T-cell (primary cell): ENCODE measurements at places on chromosomes 2 and 18.

- DNase-seq = no peak
These were observed 60.2 kb downstream of the TRPM8 start for GRCh38 chr2:233977296-233977837.

- no peak for DNase-seq
These were observed 19.4 kb upstream of the NMUR1 start for GRCh38 chr2:231549446-231550239.

- no peak for DNase-seq
These were observed 8.1 kb upstream of the CYP26B1 start for GRCh38 chr2:72155737-72156136.

DNA sequence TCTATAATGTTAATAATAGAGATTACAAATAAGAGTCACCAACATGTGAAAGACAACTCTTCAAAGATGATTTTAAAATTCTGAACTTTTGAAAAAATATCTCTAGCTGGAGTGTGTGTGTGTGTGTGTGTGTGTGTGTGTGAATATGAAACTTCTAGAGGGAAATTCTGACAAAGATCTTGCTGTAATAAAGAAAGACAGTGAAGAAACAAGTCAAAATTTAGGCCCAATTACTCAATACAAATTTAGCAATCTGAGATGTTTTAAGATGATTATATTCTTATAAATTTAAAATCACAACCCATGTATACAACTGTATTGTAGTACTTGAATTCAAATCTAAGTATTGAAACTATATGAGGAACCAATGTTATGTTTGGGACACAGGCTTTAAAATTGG lies 57.2 kb upstream of the UGP2 start:
- DNase-seq = no peak

DNA sequence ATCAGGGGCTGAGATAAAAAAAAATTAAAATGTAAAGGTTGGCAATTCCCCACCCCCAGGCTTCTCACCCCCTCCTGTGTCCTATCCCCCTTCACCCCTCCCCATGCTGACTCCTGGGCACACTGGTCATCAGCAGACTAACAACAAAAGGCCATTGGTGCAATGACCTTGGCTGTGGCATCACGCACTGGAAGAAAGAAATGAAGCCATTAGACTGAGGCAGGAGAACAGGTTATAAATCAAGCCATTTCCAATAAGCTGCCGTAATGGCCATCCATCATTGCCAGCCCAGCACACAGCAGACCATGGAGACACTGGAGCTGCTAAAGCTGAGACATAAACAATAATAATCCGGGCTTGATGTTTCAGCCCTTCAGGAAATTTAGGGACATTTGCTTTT lies 342.4 kb upstream of the ETAA1 start:
- no peak for DNase-seq

GRCh38 chr2:79099140-79099686 lies 11.4 kb upstream of the REG1B start:
- no peak for DNase-seq

DNA sequence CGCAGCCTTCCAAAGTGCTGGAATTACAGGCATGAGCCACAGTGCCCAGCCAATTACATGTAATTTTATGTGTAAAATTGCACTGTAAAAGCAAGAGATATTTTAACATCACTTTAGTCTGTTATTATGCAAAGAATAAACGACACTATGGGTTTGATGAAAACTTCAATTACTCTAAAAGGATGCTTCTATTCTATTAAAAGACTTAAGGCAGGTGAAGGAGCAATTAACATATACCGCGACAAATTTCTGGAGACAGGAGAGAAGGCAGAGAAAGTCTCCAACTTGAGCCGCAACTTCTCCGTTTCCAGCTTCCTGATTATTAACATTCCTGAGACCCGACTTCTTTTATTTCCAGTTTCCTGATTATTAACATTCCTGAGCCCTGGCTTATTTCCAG lies 53.7 kb downstream of the FAM210A start:
- DNase-seq = no peak

GRCh38 chr2:7392076-7392787 lies 475.0 kb downstream of the RNF144A start:
- no peak for DNase-seq

- no peak for DNase-seq
These were observed 582.2 kb upstream of the DDX18 start for GRCh38 chr2:117232305-117232704.

GRCh38 chr2:217688494-217688893 lies 314.3 kb downstream of the TNS1 start:
- no peak for DNase-seq

DNA sequence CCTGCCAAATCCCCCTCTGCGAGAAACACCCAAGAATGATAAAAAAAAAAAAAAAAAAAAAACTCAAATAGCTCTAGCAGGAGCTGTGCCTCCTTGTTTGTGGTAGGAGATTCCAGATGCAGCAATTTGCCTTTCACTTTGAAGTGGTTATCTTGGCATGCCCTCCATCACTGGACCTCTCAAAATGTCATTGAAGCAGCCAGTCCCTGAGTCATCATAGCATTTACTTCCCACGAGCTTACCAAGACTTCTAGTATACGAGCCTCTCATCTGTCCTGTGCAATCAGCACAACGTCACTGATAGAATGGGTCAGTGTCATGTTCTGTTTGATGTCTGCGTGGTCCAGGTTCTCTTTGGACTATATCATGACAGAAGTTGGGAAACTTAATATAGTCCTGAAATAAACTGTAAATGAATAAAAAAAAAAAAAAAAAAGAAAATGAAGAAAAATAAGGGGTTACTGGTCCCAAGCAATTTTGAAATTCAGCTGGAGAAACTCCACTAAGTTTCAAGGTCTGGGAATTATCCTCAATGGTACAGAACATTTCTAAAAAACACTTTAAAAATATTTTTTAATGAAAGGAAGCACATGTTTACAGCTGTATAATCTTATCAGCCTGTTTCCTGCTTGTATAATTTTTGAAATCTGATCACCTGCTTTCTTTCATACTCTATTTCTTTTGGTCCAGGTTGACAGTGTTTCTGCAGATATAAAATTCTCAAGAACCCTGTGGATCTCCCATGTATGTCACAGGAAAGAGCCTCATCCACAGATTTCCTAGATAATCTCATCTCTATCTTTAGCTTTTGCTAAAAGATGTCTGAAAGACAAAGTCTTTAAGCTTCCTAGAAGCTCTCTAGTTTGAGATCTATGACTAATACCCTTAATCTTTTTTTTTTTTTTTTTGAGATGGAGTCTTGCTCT lies 74.1 kb upstream of the EHBP1 start:
- DNase-seq = no peak

GRCh38 chr2:241863536-241863954 lies 4.9 kb upstream of the PDCD1 start:
- no peak for DNase-seq

- no peak for DNase-seq
These were observed 66.0 kb upstream of the PMAIP1 start for GRCh38 chr18:59833785-59834184.

- DNase-seq = no peak
These were observed 462.2 kb upstream of the RGPD4 start for GRCh38 chr2:107364361-107364950.

- DNase-seq = no peak
These were observed 19.3 kb downstream of the FEZ2 start for GRCh38 chr2:36578343-36579296.

DNA sequence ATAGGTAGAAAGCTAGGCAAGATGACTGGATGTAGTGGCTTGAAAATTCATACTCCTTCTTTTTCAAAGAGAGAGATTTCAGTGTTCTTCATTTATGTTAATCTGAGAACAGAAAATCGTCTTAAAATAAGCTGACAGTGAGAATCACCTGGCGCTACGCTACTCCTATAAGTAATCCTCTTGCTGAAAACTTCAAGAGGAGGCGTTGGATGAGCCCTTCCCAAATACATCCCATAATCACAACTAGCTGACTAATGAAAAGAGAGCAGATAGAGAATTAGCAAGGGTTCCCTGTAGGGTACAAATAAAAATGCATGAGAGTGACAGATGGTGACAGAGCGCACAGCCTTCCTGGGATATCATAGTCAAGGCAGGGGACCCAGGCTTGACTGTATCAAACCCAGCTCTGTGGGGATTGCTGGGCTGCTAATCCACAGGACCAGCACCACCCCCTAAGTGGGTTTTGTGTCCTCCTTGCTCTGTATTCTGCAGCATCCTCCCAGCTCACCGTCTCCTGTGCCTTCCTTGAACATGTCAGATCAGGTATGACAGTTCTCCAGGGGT lies 280.2 kb downstream of the SP3 start:
- DNase-seq = no peak

- no peak for DNase-seq
These were observed 95.6 kb upstream of the ACVR1 start for GRCh38 chr2:157971702-157972101.

- no peak for DNase-seq
These were observed 113.8 kb downstream of the ARHGAP28 start for GRCh38 chr18:6843308-6843707.

DNA sequence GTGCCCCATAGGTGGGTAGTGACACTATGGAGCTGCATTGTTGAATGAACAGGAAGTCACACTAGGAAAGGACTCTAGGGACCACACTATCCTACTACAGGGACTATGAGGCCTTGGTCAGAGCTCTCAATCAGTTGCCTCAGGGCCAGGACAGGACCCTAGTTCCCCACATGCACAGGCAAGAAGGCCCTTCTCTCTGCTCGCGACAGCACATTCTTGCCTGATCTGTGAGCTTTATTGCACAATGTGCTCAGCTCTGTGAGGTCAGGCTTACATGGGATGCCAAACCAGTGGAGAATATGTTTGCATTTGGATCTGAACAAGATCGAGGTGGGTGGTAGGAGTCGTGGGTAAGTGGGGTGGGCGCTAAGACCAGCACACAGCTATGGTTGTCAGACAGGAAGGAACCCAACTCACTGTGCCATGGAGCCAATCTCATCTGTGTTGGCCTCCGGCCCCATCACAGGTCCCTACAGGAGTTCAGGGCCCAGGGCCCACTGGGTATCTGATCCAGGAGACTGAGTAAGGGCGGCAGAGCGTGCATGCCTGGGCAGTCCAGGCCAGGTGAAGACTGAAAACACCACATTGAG lies 8.0 kb downstream of the PCARE start:
- DNase-seq = no peak

DNA sequence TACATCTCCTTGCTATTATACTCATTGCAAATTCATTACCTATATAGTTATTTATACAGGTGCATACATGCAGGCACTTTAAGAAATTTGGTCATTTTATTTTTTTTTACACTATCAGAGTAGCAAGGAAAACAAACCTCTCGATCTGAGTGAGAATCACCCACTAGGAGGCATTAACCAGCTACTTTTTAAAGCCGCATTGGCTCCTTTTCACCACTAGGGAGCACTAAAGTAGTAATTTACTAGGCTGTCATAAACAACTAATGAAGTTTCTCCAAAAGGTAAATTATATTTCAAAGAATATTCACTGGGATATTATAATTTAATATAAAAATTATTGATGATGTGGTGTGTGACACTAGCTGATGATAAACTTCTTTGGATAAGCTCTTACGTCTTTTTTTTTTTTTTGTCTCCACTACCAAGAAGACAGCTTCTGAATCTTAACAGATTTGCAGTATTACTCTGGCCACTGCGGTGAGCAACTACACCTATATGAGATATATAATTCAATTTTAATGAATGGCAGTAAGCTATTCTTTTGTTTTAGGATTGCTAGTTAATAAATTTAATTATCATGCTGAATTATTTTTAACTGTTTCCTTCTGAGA lies 101.9 kb downstream of the NOL4 start:
- DNase-seq = no peak

- DNase-seq = no peak
These were observed 1.3 kb upstream of the KCMF1 start for GRCh38 chr2:84969511-84970209.

- no peak for DNase-seq
These were observed 56.6 kb downstream of the RALBP1 start for GRCh38 chr18:9531791-9532410.

- DNase-seq = no peak
These were observed 37.4 kb downstream of the LYPD6B start for GRCh38 chr2:149075853-149076252.

GRCh38 chr2:61252031-61252430 lies 90.0 kb downstream of the C2orf74 start:
- no peak for DNase-seq

DNA sequence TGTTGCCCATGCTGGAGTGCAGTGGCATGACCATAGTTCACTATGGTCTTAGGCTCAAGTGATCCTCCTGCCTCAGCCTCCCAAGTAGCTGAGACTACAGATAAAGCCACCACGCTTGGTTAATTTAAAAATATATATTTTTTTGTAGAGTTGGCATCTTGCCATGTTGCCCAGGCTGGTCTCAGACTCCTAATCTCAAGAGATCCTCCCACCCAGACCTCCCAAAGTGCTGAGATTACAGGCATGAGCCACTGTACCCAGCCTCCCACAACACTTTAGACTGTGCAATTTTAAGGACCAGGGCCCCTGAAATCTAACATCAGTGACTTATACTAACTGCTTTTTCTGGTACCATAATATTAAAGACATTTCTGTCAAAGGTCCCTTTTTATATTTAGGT lies 5.2 kb downstream of the TXNDC2 start:
- DNase-seq = no peak

DNA sequence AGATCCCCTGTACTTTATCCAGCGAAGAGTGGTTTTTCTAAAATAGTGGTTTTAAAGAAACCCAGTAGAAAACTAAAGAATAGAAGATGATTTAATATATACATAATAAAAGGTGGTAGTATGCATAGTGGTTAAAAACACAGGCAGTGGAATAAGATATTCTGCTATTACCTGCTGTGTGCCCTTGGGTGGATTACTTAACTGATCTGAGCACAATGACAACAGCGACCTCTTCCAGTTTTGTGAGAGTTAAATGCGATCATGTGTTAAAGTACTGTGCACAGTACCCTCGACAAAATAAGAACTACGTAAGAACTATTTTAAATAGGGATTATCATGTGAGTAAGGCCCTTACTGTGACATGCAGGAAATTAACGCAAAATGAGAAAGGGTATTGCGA lies 30.0 kb upstream of the CHMP1B start:
- DNase-seq = no peak

DNA sequence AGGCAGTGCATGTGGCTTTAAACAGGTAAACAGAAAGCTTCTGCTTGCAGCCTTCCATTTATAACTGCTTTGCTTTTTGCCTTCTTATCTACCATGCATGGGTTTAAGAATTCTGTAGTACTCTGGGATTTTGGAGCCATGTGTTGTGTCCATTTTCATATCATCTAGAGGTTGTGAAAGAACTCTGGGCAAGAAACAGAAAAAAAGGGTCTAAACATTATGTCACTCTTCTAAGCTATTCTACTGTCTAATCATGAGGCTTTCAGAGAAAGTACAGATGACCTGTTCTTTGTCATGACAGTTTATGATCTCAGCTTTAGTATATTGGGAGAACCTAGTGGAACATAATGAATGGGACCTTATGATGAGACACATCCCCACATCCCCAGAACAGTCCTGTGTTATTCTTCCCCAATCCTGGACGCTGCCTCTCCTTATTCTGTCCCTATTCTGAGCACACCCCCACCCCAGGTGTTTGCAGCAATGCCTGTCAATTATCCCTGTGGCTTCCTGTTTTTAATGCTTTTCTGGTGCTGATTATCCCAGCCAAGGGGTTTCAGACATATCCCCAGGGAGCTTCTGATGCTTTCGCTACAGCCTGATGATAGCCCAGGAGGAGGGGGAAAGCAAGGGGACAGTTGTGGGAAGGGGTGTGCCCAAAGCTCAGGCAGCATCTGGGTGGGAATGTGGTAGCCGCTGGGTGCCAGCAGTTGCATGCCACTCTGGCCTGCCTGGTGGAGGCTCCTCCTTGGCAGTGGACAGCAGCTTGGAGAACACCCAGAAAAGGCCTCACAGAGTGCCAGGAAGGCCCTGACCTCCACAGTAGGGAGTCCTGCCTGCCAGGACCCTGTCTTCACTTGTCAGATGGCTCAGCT lies 169.5 kb upstream of the MAP3K20 start:
- no peak for DNase-seq
